ENCODE measurements at places on chromosomes 11 and 22. TPM values are rescaled to one million over a fixed set of nuclear protein-coding genes. Genes with fewer than 3 reads are reported as not detected.

The MS4A8 gene
- total RNA-seq = not detected

The FXYD2 gene
- total RNA-seq = 0.19 TPM

The INS gene
- total RNA-seq = not detected

DNA sequence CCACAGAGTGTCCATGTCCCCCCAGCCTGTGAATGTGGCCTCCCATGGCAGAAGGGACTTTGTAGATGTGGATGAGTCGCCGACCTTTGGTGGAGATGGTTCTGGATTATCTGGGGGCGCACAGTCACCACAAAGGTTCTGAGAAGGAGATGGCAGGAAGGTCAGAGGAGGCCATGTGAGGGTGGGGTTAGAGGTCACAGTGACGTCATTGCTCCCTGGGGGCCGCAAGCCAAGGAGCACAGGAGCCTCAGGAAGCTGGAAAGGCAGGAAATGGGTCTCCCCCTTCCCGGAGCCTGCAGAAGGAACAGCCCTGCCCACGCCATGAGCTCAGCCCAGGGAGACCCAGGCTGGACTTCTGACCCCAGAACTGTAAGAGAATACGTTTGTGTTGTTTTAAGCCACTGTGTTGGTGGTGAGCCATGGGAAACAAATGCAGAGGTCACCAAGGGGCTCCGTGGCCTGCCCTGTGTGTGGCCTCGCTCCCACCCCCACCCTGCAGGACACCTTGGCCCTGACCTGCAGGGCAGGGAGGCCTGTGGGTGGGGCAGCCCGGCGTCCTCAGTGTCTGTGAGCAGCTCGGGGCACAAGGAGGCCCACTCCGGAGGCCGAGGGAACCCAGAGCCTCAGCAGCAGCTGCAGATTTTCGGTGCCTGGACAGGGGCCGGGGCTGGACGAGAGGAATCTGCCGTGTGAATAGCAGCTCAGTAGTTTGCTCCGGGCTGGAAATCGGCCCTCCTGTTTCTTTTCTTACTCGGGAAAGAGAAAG lies 32.1 kb downstream of the GRAMD4 start:
- no peak overlapping the region for H3K27ac ChIP-seq
- no peak overlapping the region for H3K4me3 ChIP-seq
- peaks cover 25% of the 10 kb centered on the region for H3K4me1 ChIP-seq

DNA sequence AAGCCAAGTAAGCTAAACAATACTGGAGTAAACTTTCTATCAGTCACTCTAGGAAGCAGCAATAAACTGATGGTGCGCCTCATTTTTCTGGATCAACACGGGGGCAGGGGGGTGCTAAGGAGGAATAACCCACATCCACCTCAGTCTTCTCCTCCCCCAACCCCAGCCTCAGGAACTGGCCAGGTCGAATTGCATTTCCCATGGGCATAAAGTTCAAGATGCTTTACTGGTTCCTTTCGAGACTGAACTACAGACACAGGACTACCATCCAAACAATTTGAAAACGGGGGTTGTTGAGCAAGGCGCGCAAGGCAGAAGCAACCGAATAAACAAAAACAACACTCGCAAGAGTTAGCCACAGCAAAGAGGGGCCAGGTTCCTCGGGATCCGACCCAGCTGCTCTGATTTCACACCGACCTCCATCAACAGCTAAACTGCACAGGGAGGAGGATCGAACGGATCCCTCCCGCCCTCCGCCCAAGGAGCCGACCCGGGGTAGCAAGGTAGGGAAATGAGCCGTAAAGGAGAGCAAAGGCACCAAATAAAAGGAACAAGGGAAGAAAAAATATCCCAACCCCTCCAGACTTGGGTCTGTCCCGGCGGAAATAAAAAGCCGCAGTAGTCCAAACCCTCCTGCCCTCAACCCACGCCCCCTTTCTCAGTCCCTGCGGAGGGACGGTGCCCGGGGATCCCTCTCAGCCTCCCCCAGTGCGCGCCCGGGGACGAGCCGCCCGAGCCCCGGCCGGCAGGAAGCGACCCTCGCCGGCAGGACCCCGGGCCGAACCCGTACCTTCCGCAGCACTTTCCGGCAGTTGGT lies 801 bp downstream of the SESN3 start:
- no peaks in the 10 kb centered on the region for H3K36me3 ChIP-seq
- peaks cover 75% of the 10 kb centered on the region for H3K4me1 ChIP-seq
- H3K27me3 ChIP-seq = no peaks in the 10 kb centered on the region
- peak overlapping the region; percentile 97 for H3K4me3 ChIP-seq
- peak overlapping the region; percentile 96 for H3K27ac ChIP-seq

- H3K4me1 ChIP-seq = no peaks in the 10 kb centered on the region
- no peak overlapping the region for H3K27ac ChIP-seq
- no peak overlapping the region for H3K4me3 ChIP-seq
- no peaks in the 10 kb centered on the region for H3K36me3 ChIP-seq
- no peak for DNase-seq
- no peaks in the 10 kb centered on the region for H3K27me3 ChIP-seq
Measured at GRCh38 chr11:70717936-70718595, 319.7 kb downstream of the CTTN start.

DNA sequence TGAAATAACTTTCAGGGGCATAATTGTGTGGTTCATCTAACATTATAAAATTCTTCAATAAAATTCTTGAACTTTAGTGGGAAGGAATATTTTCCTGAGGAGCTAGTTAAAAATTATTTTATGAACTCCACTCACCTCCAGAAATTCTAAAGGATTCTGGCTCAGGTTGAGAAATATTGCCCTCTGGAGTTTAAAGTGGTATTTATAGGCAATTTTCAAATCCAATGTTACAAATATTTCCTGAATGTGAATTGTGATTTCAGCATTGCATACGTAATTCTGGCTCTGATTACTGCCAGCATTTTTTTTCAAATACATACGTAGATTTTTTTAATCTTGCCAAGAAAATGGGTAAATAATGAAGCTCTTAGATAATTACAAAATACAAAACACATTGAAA lies 598.2 kb upstream of the ANO3 start:
- no peaks in the 10 kb centered on the region for H3K4me1 ChIP-seq
- H3K27ac ChIP-seq = no peak overlapping the region
- no peak for DNase-seq
- H3K27me3 ChIP-seq = no peaks in the 10 kb centered on the region
- H3K36me3 ChIP-seq = no peaks in the 10 kb centered on the region
